Stimulated activated CD8-positive, alpha-beta memory T cell treated with anti-CD3 and anti-CD28 coated beads, Interleukin-4, amount 100 ng/mL, for 4 hours (primary cell): ENCODE measurements at places on chromosomes 7 and 10.

DNA sequence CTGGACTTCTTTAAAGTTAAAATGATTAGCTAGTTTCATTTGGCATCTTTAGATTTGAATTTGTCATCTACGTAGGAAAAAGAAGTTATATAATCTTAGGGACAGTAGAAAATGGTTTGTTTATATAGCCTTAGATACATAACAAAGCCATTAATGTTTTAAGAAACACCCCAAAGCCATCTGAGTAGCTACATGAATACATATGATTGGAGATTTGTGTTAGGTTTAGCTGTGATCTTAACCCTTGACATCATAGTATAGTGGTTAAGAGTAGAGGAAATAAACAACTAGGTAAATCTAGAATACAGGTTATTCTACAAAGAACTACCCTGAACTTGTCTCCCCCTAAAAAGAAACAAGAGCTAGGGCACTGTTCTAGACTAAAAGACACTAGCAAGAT is 18.1 kb downstream of the SAMD8 start:
- no peak for DNase-seq

GRCh38 chr7:41882745-41883420 is 180.0 kb upstream of the INHBA start:
- no peak for DNase-seq

DNA sequence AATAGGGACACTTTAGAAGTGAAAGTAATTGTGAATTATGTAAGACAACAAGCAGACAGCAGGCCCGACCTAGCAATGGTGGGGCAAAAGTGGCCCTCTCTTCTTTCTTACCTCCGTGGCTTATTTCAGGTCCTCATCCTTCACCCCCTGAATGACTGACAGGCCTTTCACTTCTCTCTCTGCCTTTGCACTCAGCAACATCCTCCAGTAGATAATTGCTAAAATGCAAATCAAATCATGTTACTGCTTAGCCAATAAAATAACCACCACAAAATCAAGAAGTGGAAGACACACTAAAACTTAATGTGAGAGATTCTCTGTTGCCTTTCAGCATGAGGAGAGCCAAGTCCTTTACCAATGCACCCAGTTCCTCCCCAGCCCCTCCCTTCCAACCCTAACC is 274.6 kb upstream of the ZNF32 start:
- no peak for DNase-seq

- no peak for DNase-seq
Measured at GRCh38 chr7:17448479-17449423, 150.3 kb downstream of the AHR start.

- DNase-seq: no peak
Measured at GRCh38 chr7:149060156-149060555, 30.4 kb downstream of the ZNF786 start.

GRCh38 chr7:155207326-155208002 is 90.2 kb upstream of the INSIG1 start:
- no peak for DNase-seq

DNA sequence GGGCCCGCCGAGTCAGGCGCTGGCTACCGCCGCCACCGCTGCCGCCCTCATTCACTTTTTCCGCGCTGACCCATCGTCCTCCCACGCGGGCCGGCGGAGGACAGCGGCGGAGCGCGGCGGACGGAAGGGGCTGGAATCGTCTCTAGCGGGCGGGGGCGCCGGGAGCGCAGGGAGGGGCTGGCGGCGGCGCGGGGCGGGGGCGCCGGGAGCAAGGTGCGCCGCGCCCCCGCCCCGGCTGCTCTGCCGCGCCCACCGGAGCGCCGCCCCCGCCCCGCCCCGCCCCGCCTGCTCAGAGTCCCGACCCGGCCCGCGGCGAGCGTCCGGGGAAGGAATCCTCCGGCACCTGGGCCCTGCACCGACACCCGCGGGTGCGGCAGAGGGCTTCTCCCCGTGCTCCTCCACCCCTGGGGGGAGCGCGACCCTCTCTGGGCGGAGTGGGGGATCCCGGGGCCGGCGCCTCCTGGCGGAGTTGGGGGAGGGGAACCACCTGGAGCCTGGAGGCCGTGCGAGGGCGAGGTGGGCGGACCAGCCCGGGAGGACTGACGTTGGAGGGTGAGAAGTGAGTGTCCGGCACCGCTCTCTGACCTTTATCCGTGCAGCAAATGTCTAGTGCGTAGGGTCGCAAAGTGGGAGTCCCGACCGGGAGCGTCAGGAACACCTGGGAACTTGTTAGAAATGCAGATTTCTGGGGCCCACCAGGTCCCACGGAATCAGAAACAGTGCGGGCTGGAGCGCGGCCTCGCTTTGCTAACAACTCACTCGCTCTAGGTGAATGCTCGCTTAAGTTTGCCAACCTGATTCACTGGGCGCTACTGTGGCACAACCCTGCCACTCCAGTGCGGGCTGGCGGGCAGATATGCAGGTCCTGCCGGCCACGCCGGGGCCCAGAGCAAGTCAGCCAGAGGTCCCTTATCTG is at the start of gene COBL:
Gene COBL, minus strand, starts transcription at position 144 of the 916 bp plus-strand sequence. CDS start 176 bp downstream, outside the sequence.
- DNase-seq: no peak

GRCh38 chr7:128004623-128005022 is 26.6 kb downstream of the LRRC4 start:
- DNase-seq: no peak

DNA sequence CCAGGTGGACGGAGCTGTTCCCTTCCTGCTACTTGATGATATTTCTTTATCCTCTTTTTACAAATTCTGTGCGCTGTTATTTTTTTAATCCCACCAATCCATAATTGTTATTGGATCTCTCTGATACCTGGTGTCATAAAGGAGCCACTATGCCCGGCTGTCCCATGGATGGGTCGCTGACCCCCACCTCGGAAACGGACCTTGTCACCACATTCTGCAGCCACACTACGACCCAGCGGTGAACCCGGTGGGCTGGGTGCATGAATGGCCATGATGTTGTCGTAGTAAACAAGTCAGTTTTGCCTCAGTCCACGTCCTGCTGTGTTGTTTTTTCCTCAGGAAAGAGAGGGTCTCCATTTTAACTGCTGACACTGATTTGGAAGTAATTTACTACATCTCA is 112.2 kb downstream of the PKD1L1 start:
- no peak for DNase-seq

DNA sequence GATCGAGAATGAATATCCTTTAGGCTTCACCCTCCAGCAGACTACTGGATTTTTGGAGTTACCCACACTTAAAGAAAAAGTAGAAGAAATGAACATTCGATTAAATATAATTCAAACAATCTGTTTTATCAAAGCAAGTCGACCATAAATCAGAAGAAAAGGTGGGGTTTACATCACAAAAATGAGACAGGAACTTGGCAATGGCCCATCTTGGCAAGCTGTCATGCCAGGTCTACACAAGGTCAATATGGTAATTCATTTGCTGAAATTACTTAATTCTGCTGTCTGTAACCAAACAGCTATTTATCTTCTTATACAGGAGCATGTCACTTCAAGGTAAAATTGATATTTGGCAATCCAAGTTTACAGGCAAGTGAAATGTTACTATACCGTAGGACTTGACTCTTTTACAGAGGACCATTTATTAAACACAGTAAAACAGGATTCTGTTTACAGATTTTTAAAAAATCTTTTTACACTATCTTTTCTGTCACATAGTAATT is 640.6 kb upstream of the NRP1 start:
- no peak for DNase-seq

DNA sequence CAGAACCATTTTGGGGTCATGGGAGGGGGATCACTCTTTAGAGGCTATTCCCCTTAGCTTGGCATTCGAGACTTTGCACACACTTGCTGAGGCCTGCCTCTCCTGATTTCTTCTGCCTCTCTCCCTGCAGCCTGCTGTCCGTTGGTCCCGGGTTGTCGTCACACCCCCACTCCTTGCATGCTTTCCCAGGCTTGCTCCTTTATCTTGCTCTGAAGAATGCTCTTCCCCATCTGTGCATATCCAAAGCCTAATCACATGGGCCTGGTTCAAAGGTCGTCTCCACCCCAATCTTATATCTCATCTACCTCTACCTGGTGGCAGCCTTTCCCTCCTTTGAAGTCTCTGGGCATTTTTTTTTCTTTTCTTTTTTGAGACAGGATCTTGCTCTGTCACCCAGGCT is 24.3 kb upstream of the EMX2 start:
- DNase-seq: no peak

GRCh38 chr10:35203745-35204144 is 77.1 kb downstream of the CREM start:
- DNase-seq: no peak

- DNase-seq: no peak
Measured at GRCh38 chr7:152411389-152411788, 24.4 kb downstream of the KMT2C start.

DNA sequence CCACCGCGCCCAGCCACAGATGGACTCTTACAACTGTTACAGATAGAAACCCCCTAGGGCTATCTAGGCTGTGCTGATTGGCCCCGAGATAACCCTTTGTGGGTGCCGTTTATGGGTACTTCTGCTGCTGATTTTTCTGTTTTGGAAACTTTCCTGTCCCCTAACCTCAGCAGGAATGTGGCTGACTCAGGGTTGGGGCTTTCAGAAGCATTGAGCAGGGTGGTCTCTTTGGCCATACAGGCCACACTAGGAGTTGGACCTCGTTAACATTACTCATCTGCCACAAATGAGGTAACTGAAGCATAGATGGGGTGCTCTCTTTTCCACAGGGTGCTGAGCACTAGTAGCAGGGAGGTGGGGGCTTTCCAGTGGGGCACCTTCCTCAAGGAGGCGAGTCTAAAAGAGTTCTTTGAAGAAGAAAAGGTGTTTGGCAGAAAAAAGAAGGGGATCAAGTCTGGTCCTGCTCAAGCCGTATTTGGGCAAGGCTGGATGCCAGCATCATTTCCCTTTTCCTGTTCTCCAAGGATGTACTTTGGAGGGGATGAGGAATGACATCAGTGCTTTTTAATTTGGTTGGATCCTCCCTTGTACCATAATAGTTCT is 6.4 kb downstream of the ZSCAN25 start:
- no peak for DNase-seq

- no peak for DNase-seq
Measured at GRCh38 chr10:117552156-117552631, 9.6 kb downstream of the EMX2 start.

GRCh38 chr7:37076668-37077067 is 352.4 kb upstream of the AOAH start:
- DNase-seq: no peak

- DNase-seq: no peak
Measured at GRCh38 chr7:141590666-141591065, 39.5 kb downstream of the AGK start.

DNA sequence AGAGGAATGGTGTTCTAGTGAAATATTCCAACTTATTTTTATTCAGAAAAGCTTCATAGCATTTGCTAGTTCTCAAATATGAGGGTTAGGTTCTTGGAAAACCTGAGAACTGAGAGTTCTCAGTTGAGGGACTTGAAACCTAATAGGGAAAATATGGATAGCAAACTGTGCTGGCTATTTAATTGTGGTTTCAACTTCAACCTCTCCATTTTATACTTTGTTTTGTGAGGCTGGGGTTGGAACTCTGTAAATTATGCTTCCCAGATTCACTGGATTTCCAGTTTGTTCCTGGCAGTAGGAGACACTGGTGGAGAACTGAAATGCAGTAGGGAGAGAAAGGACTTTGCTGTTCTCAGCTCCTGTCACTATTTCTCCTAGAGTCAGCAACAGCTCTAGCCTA is 52.7 kb downstream of the CDK14 start:
- DNase-seq: no peak
